CD4-positive, alpha-beta T cell treated with Interleukin-4 for 4 hours (primary cell): ENCODE measurements at places on chromosomes 12 and 14.

GRCh38 chr14:36503771-36504741 is 16.0 kb downstream of the NKX2-1 start:
- no peak for DNase-seq

DNA sequence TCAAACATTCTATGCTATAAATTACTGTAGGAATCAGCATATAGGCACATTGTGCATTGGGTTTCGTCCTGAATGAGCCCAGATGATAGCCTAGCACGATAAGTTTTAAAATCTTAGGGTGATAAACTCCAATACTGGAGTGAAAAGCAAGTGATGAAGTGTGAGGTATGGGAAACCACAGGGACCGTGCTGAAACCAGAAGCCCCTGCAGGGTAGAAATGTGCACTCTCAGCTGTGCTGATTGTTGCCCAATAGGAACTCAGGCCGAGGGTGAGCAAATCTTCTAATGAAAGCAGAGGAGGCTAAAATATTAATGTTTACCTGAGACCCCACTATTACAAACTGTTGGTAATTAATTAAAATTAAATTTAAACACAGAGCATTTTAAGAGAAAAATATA is 1486.6 kb downstream of the AACS start:
- no peak for DNase-seq

DNA sequence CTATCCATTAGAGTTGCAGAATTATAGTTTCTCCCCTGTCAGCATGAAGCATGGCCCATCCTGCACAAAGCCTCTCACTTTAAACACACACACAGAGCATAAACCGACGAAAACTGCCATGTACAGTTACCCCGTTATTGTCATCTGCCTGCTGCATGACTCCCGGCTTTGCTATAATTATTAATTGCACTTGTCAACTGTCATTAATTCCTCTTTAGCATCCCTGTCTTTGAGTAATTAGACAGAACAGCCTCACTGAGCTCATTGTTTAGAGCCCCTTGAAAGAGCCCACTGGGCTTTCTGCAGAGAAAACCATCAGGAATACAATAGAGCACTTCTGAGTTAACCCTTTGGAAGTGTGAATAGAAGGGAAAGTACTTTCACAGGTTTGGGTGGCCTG is 307.2 kb upstream of the SOX5 start:
- no peak for DNase-seq

DNA sequence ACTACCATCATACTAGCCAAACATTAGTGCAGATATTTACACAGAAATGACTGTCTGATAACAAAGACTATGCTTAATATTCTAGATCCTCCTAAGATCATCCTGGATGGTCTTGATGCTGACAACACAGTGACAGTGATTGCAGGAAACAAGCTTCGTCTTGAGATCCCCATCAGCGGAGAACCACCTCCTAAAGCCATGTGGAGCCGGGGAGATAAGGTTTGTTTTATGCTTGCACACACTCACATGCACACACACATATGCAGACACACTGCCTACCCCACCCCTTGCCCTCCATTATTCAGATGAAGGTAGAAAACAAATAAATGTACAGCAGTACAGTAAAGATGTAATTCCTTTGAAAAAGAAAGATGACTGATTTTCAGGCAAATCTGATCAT is 44.4 kb upstream of the CHPT1 start:
- DNase-seq, result no peak

GRCh38 chr12:20701106-20701505 is 6.0 kb downstream of the SLCO1C1 start:
- no peak for DNase-seq

DNA sequence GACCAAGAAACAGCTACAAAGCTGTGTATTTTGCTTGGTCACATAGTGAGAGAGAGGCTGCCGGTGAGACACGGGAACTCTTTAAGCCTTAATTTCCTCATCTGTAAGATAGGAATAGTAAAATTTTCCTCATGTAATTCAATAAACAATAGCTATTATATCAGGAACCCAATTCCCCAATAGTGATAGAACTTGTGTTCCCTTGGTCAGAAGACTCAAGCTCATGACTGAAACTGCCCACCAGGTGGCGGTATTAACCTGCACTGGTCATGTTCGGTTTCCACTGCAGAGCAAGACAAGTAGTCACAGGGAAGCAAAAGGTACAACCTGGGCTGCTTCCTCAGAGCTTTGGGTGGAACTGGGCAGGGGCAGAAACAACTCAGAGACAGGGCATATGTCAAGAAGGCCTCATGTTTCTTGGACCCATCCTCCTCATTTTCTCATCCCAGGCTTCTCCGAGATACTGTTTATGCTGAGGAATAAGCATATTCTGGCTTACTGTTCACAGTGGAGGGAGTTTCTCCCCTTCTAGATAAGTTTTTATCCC is 4.2 kb upstream of the AJUBA start:
- peak; percentile 85 for DNase-seq

- DNase-seq, result no peak
Measured at GRCh38 chr12:46915082-46915481, 89.3 kb upstream of the SLC38A4 start.

DNA sequence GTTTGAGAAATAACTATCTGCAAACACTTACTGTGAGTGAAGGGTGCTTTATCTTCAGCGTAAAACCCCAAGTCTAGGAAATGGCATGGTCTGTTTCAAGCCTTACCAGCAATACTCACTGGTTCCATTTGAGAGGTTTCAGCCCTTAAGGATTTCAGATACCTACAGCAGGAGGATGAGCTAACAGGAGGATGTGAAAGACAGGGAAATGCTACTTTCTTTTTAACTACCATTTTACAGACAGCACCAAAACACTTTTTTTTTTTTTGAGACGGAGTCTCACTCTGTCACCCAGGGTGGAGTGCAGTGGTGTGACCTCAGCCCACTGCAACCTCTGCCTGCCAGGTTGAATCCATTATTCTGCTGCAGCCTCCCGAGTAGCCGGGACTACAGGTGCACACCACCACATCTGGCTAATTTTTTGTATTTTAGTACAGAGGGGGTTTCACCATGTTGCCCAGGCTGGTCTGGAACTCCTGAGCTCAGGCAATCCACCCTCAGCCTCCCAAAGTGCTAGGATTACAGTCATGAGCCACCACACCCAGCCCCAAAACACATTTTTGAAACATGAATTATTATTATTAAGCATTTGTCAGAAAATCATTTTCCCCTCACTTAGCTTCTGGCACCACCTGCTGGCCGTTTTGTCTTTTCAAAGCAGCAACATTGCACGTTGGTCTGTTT is 4.6 kb downstream of the MTRFR start:
- peak; percentile 75 for DNase-seq

GRCh38 chr12:120825337-120825736 is 78.8 kb downstream of the SPPL3 start:
- DNase-seq, result no peak

DNA sequence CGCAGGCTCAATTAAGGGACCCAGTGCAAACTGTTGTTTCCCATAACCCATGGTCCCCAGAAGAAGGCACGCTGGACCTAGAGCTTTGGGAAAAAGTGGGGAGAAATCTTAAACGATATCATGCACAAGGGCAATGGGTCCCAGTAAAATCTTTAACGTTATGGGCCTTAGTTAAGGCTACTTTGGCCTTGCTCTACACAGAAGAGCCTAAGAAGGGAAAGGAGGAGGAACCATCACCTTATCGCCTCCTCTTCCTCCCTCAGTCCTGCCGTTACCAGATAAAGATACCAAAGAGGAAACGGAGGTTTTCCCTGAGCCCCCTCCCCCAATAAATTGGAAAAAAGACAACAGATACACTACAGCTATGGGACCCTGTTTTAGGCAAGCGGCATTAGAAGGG is 116.9 kb downstream of the PPHLN1 start:
- DNase-seq, result no peak

DNA sequence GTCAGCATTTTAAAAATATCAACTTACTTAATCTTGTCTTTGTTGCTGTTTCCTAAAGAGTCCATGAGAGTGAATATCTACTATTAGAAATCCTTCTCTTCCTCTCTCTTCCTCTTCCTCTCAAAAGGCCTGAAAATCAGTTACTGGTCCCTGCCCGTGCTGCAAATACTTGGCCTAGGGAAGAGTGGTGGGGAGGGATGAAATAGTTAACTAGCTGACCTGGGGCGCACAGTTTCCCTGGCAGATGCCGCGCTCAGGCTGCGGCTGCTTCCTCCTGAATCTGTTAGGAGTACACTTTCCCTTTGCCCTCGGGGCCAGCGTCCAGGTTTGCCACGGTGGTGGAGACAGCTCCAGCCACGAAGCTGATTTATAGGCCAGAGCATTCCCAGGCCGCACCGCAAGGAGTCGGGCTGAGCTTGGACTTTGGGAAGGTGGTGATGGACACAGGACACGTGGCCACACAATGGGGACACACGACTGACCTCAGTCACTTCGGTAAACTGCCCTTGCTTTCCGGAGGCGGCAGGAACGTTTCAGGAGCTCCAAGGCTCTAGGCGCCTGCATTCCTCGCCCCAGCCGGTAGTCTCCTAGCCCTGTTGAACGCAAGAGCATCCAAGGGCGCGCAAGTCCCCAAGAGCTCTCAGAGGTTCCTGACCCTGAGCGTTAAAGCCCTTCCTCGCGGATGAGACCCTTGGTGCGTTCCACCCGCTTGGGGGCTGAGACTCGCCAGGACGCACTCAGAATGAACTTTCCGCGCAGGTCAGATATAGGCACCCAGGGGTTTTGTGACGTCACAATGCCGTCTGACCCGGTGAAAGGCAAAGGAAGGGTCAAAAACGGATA is 7.1 kb upstream of the ASCL1 start:
- DNase-seq, result no peak

- no peak for DNase-seq
Measured at GRCh38 chr12:15979096-15980092, 68.3 kb downstream of the DERA start.

DNA sequence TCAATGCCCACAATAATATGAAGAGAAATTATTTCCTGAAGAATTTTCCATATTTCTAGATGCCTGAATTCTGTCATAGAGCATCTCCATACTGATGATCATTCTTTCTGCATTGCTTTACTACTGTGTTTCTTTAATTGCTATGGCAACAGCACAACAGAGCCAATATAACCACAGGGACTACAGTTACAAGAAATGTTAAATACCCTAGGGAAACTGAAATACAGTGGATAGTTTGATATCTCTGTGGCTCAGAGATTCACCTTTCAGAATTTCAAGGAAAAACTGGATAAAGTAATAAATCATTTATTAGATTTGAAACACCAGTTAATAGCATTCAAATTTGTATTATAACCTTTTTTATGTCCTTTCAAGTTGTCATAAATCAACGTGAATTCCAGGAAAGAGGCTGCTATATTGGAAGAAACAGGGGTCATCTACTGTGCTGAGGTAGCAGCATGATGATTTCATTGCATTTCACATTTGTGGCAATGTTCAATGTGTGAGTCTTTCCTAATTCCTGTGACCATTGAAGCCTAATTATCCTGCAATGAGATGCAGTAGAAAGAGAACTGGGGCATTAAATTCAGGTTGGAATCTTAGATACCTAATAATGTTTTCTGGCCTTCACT is 267.1 kb downstream of the LRFN5 start:
- no peak for DNase-seq

DNA sequence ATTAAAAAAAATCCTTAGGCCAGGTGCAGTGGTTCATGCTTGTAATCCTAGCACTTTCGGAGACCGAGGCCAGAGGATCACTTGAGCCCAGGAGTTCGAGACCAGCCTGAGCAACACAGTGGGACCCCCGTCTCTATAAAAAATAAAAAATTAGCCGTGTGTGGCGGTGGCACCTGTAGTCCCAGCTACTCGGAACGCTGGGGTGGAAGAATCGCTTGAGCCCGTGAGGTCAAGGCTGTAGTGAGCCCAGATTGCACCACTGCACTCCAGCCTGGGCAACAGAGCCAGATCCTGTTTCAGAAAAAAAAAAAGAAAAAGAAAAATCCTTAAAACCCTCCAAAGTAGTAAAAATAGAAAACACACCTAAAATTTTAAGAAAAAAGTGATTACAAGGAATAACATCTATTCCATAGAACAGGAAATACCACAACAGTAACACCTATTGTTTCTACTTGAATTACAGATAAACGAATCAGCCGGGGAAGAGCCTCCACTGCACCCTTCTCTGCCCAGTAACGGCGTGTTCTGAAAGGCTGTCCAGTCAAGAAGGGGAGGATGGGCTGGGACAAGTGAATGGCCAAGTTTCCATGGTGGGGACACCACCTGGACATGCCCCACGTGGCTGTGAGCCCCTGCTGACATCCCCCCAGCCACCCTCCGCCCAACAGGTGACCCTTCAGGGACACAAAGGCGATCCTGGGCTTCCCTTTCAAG is 17.8 kb downstream of the POLE start:
- no peak for DNase-seq

DNA sequence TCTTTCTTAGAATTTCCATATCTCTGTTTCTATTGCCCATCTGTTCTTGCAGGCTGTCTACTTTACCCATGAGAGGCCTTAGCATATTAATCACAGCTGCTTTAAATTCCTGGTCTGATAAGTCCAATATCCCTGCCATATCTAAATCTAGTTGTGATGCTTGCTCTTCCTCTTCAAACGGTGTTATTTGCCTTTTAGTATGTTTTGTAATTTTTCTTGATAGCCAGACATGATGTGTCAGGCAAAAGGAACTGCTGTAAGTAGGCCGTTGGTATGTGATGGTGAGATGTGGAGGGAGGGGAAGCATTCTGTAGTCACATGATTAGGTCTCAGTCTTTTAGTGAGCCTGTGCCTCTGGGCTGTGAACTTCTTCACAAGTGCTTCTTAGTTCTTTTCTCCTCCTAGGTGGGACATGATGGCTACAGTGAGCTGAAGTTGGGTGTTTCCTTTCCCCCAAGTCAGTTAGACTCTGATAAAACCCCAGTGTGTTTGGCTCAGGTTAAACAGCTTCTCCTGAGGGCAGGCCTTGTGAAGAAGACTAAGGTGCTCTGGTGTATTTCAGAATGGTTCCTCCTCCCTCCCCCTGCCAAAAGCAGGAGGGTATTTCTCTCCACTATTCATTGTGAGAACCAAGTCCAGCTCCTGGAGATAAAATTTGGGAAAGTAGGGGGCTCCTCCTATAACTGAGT is 195.9 kb upstream of the PARP11 start:
- no peak for DNase-seq

DNA sequence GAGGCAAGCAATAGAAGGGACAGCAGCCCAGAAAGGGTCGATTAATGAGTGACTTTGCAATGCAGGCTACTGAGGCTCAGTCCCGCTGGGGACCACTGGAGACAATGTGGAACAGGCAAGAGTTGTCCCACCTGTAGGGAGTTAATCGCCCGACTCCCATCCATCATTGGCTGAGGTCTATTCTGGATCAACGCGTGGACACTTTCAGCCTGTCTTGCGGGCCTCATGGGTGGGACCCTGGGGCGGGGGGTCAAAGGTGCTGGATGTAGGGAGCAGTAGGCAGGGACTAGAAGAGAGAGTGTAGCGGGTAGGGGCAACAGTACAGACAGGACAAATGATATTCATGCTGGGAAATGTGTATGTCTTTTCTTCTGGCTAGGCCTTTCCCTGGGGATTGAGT is 6.1 kb downstream of the IFI27L2 start:
- no peak for DNase-seq

DNA sequence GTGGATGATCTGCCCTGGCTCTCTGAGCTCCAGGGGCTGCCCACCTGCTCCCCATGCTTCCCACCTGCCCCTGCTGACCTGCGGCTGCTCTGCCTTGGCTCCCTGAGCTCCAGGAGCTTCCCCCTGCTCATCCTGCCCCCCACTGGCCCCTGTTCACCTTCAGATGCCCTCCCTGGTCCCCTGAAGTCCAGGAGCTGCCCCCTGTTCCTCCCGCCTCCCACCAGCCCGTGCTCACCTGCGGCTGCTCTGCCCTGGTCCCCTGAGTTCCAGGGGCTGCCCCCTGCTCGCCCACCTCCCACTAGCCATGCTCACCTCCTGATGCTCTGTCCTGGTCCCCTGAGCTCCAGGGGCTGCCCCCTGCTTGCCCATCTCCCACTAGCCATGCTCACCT is 219.7 kb downstream of the TMEM121 start:
- no peak for DNase-seq
